ENCODE measurements at places on chromosomes 2 and 18.

- DNase-seq = no peak
These were observed 440.5 kb downstream of the SETBP1 start for GRCh38 chr18:45121146-45121545.

GRCh38 chr18:78927156-78927555 lies 52.5 kb upstream of the SALL3 start:
- no peak for DNase-seq

GRCh38 chr18:49167084-49167483 lies 216.3 kb upstream of the SMAD7 start:
- no peak for DNase-seq

DNA sequence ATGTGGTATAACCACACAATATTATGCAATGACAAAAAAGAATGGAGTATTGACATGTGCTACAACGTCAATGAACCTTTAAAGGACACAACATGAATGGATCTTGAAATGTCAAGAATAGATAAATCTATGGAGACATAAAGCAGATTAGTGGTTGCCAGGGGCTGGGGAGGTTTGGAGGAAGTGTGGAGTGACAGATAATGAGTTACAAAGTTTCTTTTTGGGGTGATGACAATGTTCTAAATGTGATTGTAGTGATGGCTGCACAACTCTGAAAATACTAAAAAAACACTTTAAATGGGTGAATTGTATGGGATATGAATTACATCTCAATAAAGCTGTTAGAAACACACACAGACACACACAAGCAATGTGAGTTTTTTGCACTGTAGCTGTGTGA lies 37.4 kb upstream of the C1D start:
- DNase-seq = no peak

DNA sequence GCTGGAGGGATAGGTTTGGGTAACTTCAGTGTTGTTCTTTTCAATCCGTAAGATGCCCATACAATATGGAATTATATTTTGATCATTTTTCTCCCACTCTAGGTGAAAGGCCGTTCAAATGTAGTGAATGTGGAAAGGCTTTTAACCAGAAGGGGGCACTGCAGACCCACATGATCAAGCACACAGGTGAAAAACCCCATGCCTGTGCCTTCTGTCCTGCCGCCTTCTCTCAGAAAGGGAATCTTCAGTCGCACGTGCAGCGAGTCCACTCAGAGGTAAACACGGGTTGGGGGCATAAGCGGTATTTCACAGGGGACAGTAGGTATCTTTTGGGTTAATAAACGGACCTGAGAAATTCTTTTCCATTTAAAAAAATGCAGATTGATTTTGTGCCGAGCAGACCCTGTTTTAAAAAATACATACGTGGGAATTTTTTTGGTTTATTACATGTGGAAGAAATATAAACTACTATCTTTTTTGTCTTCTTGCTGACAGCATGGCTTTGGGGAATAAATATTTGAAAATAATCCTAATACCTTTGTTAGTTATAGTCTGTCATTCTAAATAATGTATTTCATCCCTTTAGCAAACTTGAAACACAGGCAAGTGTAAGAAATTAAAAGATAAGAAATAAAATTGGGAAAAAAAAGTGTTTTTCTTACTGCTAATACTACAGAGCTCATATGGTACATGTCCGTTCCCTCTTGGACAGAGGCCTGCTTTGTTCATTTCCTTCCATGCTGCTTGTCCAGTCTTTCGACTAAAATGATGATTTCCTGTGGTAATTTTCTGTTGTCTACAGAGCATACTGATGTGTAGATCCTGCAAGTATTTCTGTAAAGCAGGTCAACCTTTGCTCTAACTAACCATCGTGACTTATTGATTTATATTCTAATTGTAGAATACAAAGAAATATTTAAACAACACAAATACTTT lies 53.3 kb downstream of the ZNF236 start:
- peak; percentile 24 for DNase-seq

DNA sequence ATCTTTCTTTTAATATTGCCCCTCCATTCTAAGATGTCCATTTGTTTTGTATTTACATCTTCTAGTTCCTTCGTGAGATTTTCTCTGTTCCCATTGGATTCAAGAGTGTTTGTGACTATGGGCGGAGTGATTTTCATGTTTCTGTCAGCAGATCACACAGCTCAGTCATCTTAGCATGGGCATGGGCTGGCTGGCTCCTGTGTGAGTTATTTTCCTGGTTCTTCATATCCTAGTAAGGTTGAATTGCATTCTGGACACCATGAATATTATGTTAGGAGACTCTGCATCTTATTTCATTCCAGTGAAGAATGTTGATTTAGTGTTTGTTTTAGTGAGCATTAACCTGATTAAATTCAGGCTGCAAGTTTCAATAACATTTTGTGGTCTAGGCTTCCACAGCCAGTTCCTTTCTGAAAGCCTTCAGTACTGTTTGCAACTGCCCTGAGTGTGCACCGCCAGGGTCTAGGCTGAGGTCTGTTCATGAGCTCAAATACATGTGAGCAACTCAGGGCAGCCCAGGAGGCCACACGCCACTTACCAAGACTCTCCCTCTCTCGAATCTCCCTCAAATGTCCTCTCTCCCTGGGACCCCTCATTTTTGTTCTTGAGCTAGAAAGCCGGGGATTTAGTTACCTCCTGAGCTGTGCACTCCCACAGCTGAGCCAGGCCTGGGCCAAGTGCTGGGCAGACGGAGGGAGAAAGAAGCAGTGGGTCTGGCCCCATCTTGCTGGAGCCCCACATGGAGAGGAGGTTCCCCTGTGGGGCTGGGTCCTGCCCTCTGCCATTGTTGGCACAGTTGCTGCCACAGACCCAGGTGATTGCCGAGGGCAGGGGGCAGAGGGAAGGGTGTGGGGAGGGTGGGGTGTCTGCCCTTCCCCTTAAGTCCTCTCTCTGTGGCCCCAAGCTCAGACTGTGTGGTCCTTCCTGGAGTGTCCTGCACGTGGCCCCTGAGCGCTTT lies 145.9 kb downstream of the RTP5 start:
- no peak for DNase-seq

DNA sequence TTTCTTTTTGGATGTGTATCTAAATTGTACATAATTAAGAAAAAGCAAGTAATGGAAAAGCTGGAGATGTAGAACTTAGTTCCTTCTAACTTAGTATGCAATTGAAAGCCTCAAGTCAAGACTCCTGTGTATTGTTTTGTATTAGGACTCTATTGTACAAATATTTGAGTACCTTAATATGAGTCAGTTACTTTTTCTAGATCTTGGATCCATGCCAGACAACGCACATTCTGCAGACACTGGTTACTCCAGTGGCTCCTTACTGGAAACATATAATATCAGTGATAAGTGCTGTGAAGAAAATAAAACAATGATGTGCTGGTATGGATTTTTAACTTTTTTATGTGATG lies 1.5 kb downstream of the SLC39A10 start:
- DNase-seq = no peak

DNA sequence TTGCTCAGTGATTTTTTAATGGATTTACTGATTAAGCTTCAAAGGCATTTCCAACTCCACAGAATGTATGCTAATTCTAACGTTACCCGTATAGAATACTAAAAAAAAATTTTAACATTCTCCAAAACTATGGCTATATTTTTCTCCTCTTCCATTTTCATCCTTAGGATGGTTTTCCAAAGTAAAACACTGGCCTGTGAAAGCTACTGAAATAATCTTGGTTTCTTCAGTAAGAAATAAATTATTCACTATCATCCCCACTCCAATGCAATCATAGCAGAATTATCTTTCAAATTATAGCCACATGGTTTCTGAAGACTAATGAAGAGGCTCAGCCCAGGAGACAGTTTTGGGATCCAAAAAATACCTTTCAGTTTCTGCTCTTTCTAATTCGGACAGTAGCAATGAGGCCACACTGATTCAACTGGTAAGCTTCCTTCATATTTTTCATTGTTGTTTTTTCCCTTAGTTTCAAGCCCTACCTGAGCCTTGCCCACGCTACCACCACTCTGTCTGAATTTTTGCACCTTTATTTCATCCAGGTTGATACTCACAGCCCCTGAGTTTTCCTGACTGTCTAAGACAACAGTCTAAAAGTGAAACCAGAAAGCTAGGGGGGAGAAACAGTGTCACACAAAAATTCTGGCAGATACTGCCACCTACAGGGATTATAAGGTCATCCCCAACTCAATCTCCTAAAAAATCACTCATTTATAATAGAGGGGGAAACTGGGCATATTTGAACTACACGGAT lies 887.9 kb downstream of the NRXN1 start:
- peak; percentile 0 for DNase-seq

- DNase-seq = no peak
These were observed 114.7 kb upstream of the DOCK10 start for GRCh38 chr2:225156853-225157451.

DNA sequence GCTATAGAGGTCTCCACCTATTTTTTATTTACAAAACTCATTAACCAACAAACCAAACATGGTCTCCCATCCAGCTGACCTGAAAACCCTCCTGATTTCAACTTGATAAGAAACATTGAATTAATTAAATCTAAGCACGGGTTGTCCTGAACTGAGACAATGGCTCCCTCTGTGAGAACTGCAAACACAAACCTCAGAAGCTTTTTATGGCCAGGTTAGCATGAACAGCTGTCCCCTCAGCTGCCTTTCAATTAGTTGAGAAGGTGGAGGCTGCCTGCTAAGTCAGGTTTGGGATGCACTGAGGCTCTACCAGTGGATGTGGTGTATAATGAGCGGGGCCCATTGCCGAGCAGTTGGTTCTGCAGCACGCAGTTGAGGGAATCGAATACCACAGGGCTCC lies 258.5 kb upstream of the DDX18 start:
- DNase-seq = no peak

DNA sequence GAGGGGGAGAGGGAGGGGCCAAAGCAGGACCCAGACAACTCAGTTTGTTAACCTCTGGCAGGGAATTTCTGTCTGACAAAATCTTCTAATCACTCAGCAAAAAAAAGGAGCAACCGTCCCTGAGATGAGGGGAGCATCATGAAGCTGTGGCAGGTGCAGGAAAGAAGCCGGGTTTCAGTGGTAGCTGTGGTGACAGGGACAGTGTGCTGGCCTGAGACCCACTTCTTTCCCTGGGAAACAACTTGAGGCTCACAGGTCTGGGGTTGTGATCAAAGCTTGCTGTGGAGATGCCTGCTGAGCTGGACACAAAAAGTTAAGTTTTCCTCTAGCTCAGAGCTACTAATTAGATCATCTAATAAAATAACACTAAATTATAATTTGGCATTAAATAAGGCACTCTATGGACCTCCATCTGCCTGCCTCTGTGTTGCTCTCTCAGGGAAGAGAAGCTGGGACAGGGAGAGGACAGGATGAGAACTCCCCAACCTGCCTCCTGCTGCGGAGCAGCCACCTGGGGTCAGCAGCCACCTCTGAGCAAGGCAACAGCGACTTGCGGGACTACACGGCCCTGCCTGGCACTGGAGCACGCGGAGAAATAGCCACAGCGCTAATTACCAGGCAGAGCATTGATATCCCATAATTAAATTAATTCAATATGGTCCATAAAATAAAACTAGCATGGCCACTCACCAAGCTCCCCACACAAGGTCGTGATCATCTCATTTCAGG lies 104.6 kb upstream of the TEX51 start:
- no peak for DNase-seq

DNA sequence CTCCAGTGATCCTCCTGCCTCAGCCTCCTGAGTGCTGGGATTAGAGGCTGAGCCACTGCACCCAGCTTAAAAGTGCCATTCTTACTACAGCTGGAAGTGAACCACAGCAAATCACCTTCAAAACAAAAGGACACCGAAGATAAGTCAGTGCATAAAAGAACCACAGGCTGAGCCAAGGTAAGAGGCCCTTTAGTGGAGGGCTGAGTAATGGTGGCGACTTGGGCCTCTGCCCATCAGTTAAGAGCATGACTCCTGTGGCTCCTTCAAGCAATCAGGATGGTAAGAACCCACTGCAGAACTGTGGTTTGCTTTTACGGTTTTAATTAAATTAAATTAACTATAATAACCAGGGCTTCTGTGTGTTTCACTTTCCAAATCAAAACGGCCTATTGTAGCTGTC lies 75.1 kb downstream of the CTAGE1 start:
- no peak for DNase-seq

DNA sequence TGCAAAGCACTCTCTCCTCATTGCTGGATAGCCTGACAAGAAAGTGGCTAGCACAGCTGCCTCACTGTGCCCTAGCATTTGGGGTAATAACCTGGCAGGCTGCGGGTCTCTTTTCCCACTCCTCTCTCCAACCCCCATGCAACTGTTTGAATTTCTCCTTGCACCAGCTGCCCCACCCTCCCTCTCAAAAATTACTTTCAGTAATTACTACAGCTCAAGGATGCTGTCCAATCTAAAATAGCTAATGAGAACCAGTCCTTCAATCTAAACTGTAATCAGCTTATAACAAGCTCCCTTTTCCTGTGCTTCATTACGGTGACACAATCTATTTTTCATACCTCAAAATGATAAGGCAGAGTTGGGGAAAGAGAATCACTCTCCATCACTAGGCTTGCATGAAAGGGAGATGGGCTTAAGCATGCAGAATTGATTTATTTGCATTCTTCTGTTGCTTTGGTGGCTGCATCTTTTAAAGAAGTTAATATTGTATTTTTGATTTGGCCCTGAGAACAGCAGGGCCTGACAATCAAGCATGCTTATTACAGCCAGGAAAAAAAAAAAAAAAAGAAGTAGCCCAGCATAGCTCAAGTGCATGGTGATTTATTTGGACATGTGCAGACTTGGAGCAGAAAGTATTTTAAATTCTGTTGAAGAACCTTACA lies 881.8 kb downstream of the SLC4A3 start:
- DNase-seq = no peak

GRCh38 chr2:226798422-226799210 lies 1.0 kb downstream of the IRS1 start:
- DNase-seq = peak; percentile 62

DNA sequence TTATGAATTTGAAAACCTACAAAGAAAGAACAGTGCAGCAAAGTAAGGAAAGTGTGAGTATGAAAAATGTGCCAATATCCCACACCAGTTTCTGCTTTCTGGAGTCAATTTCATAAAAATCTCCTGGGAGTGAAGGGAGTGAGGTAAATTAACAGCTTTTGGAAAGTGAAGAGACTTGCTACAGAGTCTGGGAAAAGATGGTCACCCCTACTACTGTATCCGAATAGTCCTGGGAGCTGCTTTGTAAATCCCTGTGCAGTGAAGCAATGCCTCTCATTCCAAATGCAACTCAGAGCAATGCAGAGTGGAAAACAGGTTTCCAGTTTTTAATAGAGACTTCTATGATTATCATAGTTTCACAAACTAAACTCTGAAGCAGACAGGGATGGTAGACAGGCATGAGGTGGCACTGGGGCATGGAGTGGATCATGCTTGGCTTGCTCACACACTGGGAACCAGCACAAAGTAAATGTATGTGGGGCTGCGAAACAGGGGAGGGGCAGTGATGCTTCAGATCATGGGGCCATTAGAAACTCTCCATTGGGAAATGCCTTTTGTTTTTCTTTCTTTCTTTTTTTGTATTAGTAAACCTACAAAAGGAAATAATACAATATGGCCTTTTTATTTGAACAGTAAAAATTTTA lies 10.6 kb downstream of the COL5A2 start:
- DNase-seq = no peak

- DNase-seq = no peak
These were observed 122.3 kb downstream of the MRO start for GRCh38 chr18:50697509-50697908.

- no peak for DNase-seq
These were observed 42.9 kb downstream of the AGAP1 start for GRCh38 chr2:235536711-235537110.

- DNase-seq = no peak
These were observed 850.6 kb upstream of the CHAC2 start for GRCh38 chr2:52916981-52917380.

- DNase-seq = peak; percentile 10
These were observed 762 bp downstream of the INO80C start for GRCh38 chr18:35497027-35497369.

Data from activated naive CD8-positive, alpha-beta T cell treated with anti-CD3 and anti-CD28 coated beads for 36 hours (primary cell).